ENCODE measurements at places on chromosomes 1 and 21. TPM values are rescaled to one million over a fixed set of nuclear protein-coding genes. Genes with fewer than 3 reads are reported as not detected.

The ZNF326 gene
- 19.7 TPM for total RNA-seq

The CACHD1 gene
- total RNA-seq, result 29.9 TPM

The IL10 gene
- total RNA-seq, result not detected

The VCAM1 gene
- total RNA-seq, result 0.08 TPM

The AADACL4 gene
- total RNA-seq, result not detected

The PLEKHO1 gene
- total RNA-seq, result 9.1 TPM

The PLA2G2F gene
- total RNA-seq, result not detected

The LCE1F gene
- total RNA-seq, result not detected

The CPTP gene
- 52.2 TPM for total RNA-seq

The PCP4L1 gene
- not detected for total RNA-seq

The OR10J1 gene
- total RNA-seq, result not detected

The PMF1 gene
- total RNA-seq, result 57.5 TPM

The CFHR4 gene
- not detected for total RNA-seq

The UTS2 gene
- total RNA-seq, result not detected

The NHLH2 gene
- total RNA-seq, result not detected

The CCDC17 gene
- 2.2 TPM for total RNA-seq

The RORC gene
- not detected for total RNA-seq

The DDR2 gene
- total RNA-seq, result 1.9 TPM

The LCE2C gene
- total RNA-seq, result not detected

The ZNF670 gene
- total RNA-seq, result 6.4 TPM

The NBPF4 gene
- not detected for total RNA-seq

The OR14K1 gene
- not detected for total RNA-seq

The ARHGAP30 gene
- total RNA-seq, result 0.36 TPM

The TM2D1 gene
- total RNA-seq, result 43.2 TPM

The AHCTF1 gene
- 49.9 TPM for total RNA-seq

The KRTAP11-1 gene
- total RNA-seq, result not detected

Data from Panc1 (cell line).